Fibroblast of mammary gland (primary cell): ENCODE measurements at places on chromosomes 13 and 19.

DNA sequence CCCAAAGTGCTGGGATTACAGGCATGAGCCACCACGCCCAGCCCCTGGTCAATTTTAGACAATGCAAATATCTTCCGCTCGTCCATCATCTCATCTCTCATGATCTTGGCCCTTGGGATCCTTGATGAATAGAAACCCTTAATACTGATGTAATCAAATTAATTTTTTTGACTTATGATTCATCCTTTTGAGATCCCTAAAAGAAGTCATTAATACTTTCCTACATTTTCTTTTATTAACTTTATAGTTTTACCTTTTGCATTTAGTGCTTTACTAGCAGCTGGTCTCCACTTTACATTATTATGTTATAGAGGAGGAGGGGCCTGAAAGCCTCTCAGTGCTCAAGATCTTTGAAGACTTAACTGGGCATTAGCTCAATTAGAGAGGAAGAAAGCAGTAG is 7.7 kb upstream of the KASH5 start:
- no peak for DNase-seq

DNA sequence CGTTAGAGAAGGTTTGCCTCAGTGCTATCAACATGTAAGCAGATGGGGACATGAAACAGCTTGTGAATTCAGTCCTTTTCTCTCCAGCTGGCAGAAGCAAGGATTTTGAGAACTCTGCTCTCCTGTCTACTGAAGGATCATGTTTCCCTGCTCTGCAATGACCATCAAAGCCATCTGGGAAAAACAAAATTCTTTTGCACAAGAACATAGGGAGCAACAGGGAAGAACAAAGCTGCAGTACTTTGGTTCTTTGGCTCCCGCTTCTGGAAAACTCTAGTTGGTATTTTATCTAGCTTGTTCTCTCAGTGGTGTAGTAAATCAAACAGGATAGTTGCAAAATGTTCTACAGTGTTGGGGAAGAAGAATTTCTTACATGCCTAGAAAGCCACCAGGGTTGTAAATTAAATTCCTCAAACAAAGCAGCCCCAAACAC is 270.4 kb downstream of the ENOX1 start:
- DNase-seq, result peak; percentile 90

GRCh38 chr13:85427416-85427815 is 371.8 kb downstream of the SLITRK6 start:
- peak; percentile 14 for DNase-seq

- DNase-seq, result no peak
Measured at GRCh38 chr13:36920616-36921185, 663 bp upstream of the SMAD9 start.

DNA sequence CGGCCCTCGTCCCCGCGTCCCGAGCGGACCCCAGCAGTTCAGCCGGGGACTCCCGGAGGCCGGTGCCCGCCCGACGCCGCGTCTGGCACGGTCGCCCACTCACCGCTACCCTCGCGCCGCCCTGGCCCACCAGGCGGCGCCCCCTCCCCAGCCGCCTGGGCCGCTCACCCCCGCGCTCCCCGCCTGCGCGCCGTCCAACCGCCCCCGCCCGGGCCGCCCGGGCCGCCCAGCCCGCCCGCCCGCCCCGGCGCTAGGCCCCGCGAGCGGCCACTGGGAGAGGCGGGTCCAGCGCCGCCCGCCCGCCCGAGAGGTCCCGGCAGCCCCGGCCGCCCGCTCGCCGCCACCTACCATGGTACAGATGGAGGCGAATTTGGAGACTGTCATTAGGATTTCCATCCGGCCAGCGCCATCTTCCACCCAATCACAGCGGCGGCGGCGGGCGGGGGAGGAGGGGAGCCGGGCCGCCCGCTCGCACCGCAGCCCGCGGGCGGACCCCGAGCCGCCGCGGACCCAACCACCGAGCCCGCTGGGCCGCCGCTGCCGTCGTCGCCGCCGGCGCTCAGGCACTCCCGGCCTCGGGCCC is at the start of gene USP12:
Gene USP12, minus strand, starts transcription at position 568 of the 583 bp plus-strand sequence. Its CDS starts 172 bp downstream, at position 396.
- peak; percentile 25 for DNase-seq

- DNase-seq, result no peak
Measured at GRCh38 chr19:1516395-1516753, 3.6 kb upstream of the ADAMTSL5 start.

DNA sequence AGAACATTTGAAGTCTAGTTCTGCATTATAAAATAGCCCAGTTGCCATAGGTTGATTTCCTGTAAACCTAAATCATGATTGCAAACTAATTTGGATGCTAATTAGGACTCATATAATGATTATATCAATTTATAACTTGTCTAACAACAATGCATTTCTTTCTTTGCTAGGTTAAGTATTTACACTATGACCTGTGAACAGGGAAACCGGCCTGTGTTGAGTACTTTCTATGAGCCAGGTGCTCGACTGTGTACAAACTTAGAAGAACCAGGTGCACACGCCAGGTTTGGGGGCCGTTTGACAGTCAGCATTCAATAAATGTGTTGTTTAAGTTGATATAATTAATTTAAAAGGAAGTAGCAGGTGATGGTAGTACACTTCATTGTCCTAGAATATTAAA is 203.1 kb downstream of the TM9SF2 start:
- no peak for DNase-seq

- peak; percentile 55 for DNase-seq
Measured at GRCh38 chr19:14381689-14382474, 638 bp downstream of the ADGRE5 start.

DNA sequence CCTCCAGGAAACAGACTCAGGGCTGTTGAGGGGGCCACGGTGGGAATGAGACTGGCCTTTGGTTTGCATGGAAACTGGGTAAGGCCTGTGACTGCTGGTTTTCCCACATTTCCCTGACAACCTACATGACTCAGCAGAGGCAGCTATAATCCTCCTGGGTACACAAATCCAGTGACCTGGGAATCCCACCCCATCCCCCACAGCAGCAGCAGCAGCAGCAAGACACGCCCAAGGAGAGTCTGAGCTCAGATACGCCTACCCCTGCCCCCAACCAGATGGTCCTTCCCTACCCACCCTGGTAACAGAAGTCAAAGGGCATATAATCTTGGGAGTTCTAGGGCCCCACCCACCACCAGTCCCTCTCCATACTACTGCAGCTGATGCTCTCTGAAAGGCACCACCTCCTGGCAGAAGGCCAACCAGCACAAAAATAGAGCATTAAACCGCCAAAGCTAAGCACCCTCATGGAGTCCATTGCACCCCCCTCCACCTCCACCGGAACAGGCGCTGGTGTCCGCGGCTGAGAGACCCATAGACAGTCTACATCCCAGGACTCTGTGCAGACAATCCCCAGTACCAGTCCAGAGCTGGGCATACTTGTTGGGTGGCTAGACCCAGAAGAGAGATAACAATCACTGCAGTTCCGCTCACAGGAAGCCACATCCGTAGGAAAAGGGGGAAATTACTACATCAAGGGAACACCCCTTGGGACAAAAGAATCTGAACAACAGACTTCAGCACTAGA is 237.2 kb upstream of the SPRY2 start:
- peak; percentile 16 for DNase-seq
